ENCODE measurements at places on chromosomes 2 and 18.

- DNase-seq = no peak
Measured at GRCh38 chr2:145415151-145415550, 895.2 kb upstream of the ZEB2 start.

DNA sequence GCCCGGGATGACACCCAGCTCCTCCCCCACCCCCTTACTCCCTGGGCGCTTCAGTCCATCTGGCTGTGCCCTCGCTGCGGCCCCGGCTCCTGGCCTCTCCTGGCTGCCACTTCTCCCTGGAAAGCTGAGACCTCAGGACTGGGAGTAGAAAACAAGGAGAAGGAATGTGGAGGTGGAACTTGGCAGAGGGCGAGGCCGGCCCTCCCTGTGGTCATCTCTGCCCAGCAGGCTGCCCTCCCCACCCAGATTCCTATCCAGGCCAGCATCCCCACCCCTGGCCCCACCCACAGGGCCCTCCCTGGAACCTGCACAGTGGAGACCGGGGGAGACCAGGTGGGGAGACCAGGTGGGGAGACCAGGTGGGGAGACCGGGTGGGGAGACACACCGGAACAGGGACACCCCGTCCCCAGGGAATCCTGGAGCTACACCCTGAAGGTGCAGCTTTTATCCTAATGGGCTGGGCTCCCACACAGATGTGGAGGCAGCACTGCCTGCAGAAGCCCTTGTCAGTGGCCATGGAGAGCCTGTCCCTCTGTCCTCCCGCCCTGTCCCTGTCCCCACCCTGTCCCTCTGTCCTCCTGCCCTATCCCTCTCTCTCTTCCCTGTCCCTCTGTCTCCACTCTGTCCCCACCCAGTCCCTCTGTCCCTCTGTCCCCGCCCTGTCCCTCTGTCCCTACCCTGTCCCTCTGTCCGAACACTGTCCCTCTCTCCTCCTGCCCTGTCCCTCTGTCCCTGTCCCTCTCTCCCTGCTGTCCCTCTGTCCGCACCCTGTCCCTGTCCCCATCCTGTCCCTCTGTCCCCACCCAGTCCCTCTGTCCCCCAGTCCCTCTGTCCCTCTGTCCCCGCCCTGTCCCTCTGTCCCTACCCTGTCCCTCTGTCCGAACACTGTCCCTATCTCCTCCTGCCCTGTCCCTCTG lies 157.1 kb downstream of the PXDN start:
- no peak for DNase-seq

DNA sequence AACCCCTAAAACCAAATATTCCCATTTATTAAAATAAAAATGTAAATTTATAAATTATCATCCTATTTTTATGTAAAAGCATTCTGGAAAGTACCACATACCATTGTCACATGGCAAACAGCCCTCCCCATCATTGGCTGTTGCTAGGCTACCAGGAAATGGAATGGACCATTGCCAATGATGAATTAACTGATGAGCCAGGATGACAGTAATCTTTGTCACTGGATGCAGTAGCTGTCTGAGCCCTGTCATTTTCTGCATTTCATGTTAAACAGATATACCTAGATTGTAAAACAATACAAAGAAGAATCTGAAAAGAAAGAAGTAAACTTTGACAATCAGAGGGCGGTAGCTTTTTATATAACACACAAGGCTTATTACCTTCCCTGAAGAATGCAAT lies 641.4 kb downstream of the BCL11A start:
- no peak for DNase-seq

- DNase-seq = no peak
Measured at GRCh38 chr2:112768432-112768831, 4.0 kb upstream of the CKAP2L start.

DNA sequence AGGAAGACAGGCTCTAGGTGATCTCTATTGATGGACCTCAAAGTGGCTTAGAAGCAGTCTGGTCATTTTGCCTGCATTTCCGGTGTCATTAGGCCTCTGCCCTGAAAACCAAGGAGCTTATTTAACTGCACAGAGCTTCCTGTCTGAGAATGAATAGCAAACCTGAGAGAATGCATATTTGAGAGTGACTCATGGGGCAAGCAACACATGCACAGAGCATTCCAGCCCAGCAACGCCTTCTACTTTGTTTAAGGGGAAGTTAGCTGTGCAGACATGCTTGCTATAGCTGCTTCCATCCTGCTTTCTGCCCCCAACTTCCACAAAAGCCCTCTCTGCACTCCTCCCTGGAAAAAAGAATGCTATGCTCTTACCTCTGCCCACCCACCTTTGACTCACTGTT lies 232.8 kb downstream of the GRB14 start:
- no peak for DNase-seq

GRCh38 chr2:27627963-27628766 lies 647 bp downstream of the CCDC121 start:
- DNase-seq = no peak

- DNase-seq = no peak
Measured at GRCh38 chr2:59276033-59276432, 1034.9 kb upstream of the FANCL start.

DNA sequence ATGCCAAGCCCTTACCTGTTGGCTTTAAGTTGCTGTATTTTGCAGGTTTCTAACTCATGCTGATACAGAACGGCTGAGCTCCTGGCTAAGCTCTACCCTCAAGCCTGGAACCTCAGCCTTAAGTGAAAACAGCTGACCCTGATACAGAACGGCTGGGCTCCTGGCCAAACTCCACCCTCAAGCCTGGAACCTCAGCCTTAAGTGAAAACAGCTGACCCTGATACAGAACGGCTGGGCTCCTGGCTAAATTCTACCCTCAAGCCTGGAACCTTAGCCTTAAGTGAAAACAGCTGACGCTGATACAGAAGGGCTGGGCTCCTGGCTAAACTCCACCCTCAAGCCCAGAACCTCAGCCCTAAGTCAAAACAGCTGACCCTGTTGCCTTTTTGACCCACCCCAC lies 17.6 kb upstream of the DNER start:
- no peak for DNase-seq
